ENCODE measurements at places on chromosomes 6 and 20.

DNA sequence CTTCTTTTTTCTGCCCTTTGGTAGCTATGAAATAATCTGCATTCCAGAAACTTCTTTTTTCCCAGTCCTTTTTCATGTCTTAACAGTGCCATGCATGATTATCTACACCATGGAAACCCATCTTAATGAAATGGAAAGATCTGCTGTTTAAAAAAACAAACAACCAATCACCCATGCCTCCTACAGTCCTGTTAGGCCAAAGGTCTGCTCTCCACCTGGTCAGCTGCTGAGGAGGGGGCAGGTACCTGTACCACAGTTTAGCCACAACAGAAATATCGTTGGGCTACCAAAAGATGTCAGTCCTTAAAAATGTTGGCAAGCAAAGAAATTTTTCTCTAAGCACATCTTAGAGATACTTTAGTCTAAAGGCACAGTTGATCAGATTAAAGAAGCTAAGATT is 112.6 kb downstream of the SLC16A10 start:
- DNase-seq, result no peak

- no peak for DNase-seq
Observed at GRCh38 chr6:125307150-125307838, 5.5 kb upstream of the HDDC2 start.

DNA sequence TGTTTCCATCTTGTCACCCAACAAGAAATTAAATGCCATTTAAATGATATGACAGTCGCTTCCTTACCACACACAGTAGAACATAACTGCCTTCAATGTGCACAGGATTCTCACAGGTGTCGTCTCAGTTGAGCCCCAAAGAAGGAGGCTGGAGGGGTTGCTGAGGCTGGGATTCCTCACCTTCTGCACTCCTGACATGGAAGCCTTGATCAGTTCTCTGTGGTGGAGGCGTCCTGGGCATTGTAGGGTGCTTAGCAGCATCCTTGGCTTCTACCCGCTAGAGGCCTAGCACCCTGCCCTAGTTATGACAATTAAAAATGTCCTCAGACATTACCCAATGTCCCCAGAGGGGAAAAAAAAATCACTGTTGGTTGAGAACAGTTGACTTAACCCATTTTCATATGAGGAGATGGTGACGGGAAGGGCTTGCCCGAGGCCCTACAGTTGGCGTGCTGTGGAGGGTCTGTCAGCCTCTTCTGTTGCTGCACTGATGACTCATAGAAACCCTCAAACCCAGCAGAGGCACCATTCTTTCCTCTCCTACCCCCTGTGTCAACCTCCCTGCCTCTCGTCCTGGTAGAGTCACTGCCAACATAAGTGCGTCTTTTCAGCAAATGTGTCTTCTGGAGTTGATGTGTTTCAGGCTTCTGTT is 19.3 kb upstream of the ZNF831 start:
- no peak for DNase-seq

- no peak for DNase-seq
Observed at GRCh38 chr20:49557449-49557848, 10.5 kb downstream of the PTGIS start.

- no peak for DNase-seq
Observed at GRCh38 chr20:22555791-22556564, 28.4 kb downstream of the FOXA2 start.

DNA sequence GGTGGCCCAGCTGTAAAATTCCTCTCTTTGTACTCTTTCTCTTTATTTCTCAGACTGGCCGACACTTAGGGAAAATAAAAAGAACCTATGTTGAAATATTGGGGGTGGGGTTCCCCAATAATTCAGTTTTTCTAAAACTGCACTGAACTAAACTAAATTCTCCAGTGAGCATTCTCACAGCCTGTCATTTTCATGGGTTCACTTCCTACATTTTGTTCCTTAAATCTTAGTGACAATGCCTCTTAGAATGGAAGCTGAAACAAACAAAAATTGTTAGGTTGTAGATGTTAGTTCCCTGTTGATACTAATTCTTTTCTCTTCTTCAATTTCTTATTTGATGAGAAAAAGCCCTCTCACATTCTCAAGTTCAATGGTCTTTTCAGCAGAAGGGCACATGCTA is 35.8 kb upstream of the IFNGR1 start:
- DNase-seq, result no peak

GRCh38 chr6:56742122-56742791 is 99.6 kb upstream of the DST start:
- DNase-seq, result no peak

DNA sequence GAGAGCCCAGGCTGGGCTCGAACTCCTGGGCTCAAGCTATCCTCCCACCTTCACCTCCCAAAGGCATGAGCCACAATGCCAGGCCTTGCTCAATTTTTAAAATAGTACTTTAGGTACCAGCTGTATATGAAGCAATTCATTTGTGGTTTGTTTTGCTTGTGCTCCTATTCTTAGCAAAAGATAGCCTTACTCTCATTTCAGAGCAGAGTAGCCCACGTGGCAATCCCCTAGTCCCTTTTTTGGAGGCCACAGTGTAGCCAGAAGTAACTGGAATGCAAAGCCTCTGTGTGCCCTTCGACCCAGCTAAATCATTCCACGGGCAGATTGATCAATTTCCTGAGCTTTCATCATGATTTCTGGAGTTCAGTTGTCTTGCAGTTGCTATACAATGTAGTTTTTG is 372.2 kb downstream of the NRN1 start:
- DNase-seq, result no peak

DNA sequence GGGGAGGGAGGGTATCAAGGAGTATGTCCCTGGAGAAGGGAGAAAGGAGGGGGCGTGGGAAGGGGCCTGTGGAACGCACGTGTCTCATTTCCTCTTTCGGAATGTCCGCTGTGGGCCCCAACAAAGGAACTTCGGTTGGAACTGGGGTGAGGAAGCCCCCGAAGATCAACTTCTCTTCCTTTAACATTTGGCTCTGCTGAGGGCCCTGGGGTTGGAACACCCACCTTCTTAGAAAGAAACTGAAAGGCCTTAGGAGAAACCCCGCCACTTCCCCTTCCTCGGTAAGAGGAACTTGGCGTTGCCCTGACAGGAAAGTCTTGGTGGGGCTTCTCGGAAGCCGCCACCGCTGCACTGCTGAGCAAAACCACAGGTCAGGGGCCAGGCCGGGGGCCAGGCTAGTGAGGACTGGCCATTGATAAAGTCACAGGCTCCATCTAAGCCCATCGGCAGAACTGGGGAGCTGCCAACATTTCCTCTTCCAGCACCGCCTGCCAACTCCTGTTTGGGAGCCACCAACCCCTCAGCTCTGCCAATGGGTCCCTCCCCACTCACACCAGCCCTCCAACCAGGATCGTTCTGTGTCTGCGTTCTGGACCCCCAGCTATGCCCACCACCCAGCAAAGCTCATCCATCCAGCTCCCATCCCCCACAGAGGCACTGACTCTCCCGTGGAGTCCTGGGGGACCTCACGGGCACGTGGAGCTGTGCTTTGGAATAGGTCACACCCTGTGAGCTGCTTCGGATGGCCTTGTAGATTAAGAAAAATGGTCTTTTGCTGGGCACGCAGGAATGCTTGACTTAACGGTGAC is 44.8 kb downstream of the FGD2 start:
- DNase-seq, result no peak

GRCh38 chr20:64051561-64052325 is 2.3 kb upstream of the SOX18 start:
- no peak for DNase-seq

DNA sequence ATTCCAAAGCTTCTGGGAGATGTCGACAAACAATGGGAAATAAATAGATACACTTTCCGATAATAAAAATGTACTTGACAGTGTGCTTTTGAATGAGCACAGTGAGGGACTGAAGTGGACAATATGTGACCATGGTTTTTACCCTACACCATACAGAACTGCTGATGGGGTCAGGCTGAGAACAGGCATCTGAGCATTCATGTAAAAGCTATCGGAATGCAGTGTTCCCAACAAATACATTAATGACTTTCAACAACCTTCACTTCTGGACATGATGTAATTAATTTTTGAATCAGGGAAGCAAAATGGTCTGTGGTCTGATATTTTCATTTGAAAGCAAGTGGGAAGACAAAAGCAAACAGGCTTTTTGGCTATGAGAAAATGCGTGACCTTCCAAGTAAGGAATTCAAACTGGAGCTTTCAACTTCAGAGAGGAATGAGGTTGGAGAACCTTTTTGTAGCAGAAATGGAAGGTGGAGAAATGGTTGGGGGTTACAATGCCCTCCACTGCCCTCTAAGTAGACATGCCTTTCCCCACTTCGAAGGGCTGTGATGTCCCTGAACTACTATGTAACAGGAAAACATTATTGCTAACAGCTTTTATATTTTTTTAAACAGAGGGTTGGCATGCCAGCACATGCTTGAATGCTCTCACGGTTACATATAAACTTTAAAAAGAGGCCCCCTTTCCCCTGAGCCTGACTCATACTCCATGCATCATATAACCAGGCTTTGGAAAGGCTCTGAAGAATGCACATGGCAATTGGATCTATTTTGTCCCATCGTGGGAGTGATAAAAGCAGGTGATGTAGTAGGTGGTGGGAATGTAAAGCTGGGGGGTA is 203.5 kb upstream of the CITED2 start:
- no peak for DNase-seq

DNA sequence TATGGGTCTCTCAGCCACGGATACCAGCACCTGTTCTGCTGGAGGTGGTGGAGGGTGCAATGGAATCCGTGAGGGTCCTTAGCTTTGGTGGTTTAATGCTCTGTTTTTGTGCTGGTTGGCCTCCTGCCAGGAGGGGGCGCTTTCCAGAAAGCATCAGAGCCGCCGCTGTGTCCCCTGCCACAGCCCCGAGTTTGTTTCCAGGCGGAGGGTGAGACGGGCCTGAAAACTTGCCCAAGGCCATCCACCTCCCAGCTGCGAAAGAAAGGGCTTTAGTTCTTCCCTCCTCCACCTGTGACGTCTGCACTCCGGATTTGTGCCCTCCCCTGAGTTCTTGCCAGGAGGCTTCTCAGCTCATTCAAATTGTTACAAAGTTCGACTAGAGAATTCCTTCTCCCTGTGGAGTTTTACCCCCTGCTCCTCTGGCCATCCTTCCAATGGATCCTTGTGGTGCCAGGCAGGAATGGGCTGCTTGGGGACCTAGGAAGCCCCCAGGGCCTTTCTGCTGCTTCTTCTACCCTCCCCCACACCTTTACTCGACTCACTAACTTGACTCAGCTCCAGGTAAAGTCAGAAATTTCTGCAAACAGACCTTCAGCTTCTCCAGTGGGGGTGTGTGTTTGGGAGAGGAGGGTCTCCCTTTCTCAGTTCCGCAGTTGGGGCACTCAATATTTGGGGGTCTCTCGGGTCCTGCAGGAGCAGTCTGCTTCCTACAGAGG is 873.7 kb downstream of the KIF16B start:
- DNase-seq, result no peak

DNA sequence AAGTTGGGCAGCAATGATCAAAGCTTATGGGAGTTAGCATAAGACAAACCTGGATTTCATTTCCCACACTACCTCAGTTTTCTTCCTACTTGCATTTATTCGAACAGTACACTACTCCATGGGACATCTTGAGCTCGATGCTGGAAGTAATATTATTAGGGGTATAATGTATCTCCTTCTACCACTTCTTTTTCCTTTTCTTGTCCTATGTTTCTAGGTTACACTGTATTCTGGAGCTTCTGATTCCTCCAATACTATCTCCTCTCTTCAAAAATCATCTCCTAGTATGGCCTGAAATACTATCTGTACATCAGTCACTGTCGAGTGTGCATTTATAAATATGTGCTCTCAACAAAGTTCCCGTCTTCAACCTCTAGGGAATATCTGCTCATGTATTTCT is 124.4 kb downstream of the MAP7 start:
- DNase-seq, result no peak

DNA sequence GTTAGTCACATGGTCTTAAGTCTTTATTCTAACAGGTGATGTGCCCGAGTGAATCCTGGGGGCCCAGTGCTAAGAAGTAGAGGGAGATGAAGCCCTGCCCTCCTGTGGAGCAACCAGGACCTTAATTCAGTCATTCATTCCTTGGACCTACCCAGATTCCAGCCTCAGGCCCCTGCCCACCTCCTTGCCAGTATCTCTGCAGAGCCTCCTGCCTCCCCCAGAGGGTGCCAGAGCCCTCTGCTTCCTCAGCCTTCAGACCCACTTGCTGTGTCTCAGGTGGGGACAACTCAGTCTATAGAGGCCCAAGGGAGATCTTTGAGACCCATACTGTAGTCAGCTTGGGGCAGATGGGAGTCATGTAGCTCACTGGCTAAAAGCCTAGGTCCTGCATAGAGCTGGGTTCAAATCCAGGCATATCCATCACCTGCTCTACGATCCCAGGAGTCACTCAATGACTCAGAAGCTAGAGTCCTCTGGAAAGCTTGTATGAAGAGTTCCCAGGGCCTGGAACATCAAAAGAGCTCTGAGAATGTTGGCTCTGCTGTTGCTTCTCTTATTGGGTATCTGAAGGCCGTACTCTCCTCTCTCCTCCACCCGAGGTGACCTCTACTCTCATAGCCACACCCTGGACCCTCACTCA is 3.9 kb upstream of the SIGLEC1 start:
- DNase-seq, result peak; percentile 18

- DNase-seq, result peak; percentile 57
Observed at GRCh38 chr20:48823960-48824498, 3.8 kb downstream of the PREX1 start.

GRCh38 chr20:37464611-37465010 is 56.4 kb upstream of the NNAT start:
- no peak for DNase-seq

- DNase-seq, result no peak
Observed at GRCh38 chr20:63270606-63271325, 1.8 kb upstream of the ARFGAP1 start.

GRCh38 chr20:23626040-23626620 is 11.6 kb downstream of the CST3 start:
- DNase-seq, result no peak

GRCh38 chr6:30154709-30155519 is 6.1 kb downstream of the TRIM10 start:
- DNase-seq, result no peak

GRCh38 chr6:63496361-63496804 is 75.9 kb upstream of the LOC128125822 start:
- DNase-seq, result no peak

DNA sequence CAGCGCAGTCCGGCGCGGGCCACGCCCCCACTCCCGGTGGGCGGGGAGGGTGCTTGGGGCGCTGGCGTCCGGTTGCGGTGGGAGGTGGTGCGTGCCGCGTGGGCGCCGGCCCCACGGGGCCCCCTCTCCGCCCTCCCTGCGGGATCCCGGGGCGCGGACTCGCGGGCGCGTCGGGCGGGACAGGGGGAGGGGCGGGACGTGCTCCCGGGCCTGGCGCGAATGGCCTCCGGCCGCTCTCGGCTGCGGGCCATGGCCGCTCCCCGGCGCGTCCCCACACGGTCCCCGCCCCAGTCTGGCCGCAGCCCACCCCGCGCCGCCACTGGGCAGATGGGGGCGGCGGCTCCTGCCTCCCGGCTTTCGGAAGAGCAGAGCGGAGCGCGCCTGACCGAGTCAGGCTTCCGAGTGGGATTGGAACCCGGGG is 771 bp upstream of the PPP1R3G start:
- DNase-seq, result no peak

- DNase-seq, result no peak
Observed at GRCh38 chr6:111192911-111193555, 105.7 kb downstream of the SLC16A10 start.

DNA sequence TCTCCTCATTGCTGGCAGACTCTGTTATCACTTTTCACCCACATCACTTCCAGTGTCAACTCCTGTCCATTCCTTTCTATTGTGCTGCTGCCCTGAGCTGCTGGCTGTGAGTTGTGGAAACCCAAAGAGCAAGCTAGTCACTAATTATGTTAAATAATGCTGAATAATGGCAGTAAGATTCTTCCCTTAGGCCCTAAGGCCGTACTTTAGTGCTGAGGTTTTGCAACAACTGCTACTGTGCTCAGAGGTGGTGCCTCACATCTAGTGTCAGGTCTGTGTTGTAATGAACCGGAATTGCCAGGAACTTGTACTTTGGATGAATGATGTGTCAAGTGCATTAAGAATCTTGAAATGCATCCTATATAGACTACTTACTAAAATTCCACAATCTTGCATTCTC is 372.2 kb upstream of the RNF217 start:
- DNase-seq, result no peak
